ENCODE measurements at places on chromosomes 2 and 18.
A peak's percentile ranks its signal among the peaks of the same experiment; 100 is the strongest.

- no peak for DNase-seq
These were observed 15.3 kb downstream of the UNC50 start for GRCh38 chr2:98623657-98624056.

- DNase-seq: no peak
These were observed 8.1 kb downstream of the GMCL1 start for GRCh38 chr2:69837533-69837932.

DNA sequence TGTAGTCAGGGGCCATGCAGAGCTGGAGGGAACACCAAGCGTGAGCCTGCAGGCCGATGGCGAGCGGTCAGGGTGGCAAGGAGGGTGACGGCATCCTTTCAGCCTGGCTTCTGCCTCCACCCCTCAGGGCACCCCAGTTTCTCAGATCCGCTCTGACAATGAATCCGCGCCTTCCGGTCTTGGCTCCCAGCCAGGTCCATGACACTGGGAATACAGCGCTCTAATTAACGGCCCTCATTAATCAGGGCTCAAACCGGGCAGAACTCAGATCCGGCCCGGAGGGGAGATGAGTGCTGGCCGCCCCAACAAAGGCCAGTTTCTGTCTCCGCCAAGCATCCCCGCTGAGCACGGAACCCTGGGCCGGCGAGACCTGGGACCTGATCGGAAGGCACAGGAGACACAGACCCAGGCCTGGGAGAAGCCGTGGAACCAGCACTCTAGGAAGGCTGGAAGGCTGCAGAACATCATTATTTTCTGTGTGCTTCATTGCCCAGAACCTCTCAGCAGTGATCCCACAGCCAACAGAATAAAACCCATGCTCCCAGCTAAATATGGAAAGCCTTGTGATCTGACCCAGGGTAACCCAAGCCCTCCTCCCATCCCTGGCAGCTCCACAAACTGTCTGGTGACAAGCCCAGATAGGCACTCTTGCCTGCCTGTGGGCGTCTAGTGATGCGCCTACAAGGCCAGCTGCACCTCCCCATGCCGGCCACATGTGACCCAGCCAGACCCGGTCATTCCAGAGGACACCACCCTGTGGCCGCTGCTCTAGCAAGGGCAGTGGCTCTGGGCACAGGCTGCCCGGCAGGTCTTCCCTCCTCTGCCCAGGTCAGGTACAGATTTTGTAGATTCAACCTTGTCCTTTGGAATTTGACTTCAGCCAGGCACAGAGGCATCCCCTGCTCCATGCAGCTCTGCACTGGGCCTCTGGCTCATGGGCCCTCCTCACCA is 438.7 kb upstream of the MYT1L start:
- no peak for DNase-seq

- DNase-seq: no peak
These were observed 157.8 kb downstream of the LDLRAD4 start for GRCh38 chr18:13376298-13376840.

- no peak for DNase-seq
These were observed 24.5 kb upstream of the SMAD7 start for GRCh38 chr18:48975120-48975816.

DNA sequence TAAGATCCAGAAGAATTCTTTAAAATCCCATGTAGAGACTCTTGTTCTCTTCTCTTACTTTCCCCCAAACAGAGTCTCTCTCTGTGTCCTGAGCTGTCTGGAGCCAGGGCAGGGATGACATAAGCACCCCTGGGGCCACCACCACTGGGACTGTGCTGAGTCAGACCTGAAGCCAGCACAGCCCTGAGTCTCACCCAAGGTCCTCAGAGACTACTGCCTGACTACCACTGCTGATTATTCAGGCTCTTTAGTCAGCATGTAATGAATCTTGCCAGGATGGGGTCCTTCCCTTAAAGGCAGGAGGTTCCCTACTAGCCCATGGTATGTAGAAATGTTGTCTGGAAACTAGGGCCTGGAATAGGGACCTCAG is 34.9 kb upstream of the DYNC1I2 start:
- DNase-seq: peak; percentile 73

GRCh38 chr18:8724452-8724851 is 19.1 kb downstream of the MTCL1 start:
- DNase-seq: no peak

DNA sequence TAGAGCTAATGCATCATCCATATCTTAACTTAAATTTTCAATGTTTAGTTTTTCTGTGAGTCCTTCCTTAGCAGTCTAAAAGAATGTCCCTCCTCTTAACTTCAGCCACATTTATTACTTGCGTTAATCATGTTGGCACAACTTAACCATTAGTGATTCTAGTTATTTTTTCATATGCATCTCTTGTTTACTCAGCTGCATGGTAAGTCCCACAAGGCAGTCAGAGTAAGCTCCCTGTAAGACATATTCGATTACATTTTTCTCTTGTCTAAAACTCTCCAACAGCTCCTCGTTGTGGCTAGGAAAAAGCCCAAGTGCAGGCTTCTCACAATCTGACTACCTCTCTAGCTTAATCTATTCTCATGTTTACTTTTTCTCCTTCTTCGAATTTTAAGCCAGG is 2045.3 kb upstream of the PIK3C3 start:
- no peak for DNase-seq

GRCh38 chr2:237700512-237701032 is 73.2 kb downstream of the LRRFIP1 start:
- DNase-seq: peak; percentile 92

DNA sequence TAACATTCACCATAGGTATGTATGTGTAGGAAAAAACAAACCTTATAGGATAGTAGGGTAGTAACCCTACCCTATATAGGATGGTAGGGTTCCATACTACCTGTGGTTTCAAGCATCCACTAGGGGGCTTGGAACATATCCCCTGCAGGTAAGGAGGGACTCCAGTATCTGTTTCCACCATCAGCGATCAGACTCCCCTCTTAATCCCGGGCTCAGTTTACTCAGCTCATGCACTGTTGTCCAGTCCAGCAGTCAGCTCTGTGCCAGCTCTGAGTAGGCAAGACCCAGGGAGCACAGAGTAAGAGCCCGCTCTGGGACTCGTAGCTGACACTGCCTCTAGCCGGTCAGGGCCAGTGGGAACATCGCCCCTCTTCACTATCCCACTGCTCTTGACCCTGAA is 61.7 kb downstream of the MEX3C start:
- no peak for DNase-seq

GRCh38 chr18:58758046-58758445 is 86.8 kb downstream of the MALT1 start:
- no peak for DNase-seq

DNA sequence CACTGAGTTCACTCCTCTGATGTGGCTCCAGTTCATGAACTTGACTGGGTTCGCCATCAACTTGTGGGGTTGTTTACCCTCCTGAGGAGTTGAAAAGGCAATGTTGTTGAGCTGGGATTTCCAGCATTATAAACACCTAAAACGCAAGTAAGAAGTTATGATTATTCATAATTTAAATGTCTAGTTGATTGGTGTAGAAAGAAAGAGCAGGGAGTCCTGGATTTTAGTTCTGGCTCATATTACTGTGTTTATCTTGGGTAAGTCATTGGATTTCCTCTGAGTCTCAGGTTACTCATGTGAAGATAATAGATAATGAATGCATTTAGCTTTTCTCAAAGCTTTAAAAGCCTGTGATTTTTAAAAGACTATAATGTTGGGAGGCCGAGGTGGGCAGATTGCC is 438.0 kb upstream of the CDH20 start:
- no peak for DNase-seq

- DNase-seq: no peak
These were observed 298.4 kb downstream of the LPIN1 start for GRCh38 chr2:12044857-12045256.

DNA sequence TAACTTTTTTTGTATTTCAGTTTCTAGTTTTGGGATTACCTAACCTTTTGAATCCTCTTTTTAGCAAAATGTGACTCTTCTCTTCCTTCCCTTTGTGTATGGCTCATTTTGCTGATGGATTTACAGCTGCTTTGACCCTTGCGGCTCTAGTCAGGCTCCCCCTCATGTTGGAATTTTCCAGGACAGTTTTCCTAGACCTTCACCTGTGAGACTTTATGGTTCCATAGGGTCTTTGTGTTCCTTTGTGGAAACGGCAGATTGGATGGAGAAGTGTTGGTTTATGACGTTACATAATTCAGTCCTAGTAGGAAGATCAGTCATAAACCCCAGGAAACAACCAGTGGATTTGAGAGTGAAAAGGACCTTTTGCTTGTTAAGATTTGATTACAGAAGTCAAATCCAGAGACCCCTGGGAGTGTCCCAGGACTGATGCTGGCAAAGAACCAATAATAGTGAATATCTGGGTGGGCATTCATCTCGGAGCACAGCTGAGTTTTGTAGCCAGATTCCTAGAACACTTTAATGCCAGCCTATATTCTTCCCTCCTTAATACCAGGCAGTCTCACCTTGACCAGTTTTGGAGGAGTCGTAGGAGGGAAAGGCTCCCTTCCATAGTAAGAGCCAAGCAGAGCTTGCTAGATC is 42.7 kb downstream of the SOCS6 start:
- no peak for DNase-seq

- DNase-seq: no peak
These were observed 39.4 kb downstream of the MYT1L start for GRCh38 chr2:2291500-2292260.

GRCh38 chr18:26008096-26008495 is 82.3 kb downstream of the SS18 start:
- DNase-seq: no peak

DNA sequence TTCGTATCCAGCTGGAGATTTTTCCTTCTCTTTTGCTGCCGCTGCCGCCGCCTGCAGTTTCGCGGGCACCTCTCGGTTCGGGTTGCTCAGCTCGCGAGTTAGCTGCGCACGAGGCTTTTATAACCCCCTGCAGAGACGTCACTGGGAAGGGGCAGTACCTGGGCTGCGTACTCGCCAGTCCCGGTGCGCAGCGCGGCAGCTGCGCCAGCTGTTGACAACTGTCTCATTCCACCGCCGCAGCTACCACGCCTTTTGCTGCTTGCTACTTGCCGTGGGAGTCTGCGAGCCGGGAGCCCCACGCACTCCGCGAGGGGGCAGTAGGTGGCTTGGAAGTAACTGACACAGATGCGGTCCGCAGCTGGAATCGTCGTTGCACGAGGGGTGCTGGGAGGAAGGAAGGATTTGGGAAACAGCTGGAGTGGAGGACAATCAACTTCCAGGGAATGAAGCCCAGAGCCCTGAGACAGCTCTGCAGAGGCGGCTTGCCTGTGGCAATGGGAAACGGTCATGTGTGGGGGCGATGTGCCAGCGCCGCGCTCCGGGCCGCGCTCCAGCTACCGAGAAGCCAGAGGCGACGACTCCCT is at the start of gene TACR1:
TSS of gene TACR1 (minus strand) at position 93 of the 584 bp plus-strand sequence. CDS start 586 bp downstream, outside the sequence.
- peak; percentile 60 for DNase-seq

- DNase-seq: no peak
These were observed 8.5 kb upstream of the TWIST2 start for GRCh38 chr2:238839428-238839827.

DNA sequence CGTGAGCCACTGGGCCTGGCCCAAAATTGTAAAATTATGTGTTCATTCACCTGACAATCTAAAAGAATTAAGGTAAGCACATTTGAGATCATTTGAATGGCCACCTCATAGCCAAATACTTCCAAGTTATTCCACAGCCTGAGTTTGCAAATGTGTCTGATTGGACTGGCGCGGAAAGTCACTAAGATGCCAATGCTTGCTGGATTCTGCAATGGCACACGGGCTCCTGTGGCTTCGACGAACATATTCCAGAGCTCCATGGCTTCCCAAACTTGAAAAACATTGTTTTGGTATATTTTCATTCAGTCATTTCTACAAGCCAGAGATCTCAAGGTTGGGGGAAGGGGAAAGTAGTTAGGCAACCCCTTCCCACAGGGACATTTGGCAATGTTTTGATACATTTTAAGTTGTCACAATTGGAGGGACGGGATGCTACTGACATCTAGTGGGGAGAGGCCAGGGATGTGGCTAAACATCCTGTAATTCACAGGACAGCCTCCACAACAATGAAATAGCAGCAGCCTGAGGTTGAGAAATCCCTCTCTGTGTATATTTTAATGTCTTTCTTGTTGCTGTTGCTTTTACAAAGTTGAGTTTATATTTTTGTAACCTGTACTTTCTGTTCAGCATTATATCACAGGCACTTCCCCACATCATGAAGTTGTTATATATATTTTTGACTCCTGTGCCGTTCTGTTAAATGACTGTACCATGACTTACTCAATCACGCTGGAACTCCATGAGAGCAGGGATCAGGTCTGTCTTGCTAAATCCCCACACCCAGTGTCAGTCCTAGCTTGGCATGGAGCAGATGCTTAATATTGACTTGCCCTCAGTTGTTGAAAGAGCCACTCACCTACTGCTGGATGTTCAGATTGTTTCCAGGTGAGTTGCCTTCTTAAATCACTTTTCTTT is 56.9 kb downstream of the COL4A4 start:
- DNase-seq: peak; percentile 67

GRCh38 chr2:240905176-240905781 is 857 bp upstream of the CROCC2 start:
- no peak for DNase-seq

DNA sequence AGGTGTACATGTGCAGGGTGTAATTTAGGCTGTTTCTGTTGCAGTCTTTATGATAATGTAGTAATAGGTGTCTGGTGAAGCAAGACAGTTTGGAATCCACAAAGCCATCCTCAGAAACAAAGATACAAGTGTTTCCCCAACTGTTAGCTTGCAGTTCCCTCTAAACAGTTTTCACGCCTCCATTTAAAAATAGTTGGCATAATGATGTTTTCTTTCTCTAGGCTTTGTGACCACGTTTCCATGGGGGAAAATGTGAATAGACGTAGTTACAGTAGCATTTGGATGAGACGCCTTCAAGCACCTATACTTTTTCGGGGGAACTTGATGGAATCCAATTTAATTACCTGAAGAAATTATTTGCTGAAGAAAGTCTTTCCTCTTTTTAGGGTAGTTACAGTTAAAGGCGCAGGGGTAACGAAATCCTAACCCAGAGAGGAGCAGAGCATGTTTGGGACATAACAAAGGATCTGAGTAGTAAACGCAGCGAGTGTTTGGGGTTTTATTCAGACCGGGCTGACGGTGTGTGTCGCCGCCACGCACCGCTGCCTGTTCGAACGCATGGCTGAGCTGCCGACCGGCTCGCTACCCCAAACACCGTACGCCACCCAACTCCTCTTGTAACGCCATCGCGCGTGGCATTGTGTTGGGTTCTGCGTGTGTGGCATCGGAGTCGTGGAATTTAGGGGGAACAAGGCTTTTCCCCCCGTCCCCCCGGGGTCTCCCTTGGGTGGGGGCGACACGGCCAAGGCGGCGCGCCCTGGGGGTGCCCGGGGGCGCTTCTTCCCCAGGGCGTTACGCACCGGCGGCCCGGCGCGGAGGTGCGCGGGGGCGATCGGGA is 681 bp upstream of the NRP2 start:
- no peak for DNase-seq

Data from fibroblast of skin of right quadriceps (primary cell).